Esophagus squamous epithelium (tissue), 5 donors: ENCODE measurements at places on chromosomes 4 and X.

- DNase-seq: no peak
Observed at GRCh38 chrX:43809463-43809862, 72.8 kb downstream of the MAOB start.

DNA sequence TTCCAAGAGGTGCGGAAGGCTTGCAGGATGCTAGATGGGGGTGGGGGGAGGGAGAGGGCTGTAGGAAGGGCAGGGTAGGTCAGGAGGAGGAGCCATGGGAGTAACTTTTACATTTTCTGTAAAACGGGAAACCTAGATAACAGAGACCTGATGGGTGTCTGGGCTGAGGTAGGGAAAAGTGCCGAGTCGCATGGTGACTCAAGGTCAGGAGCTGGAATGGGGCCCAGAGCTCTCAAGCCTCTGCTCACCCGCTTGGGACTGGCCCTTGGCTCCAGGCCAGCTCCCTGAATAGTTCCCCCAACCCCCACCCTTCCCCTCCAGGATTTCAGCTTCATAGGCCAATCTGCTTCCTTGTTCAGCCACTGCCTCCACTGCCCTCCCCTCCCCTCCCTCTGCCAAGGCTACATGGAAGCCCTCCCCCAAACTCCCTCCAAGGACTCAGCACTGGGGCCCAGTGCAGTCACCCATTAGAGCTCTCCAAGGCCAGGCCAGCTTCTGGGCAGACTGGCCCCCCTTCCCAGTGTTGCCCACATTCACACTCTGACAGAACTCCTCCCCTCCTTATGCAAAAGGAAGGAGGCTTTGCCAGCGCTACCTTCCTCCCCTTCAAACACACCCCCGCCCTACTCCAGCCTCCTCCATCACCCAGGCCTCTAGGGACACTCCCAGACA is 43.6 kb downstream of the TSC22D3 start:
- peak; percentile 12 for DNase-seq

- no peak for DNase-seq
Observed at GRCh38 chr4:88457307-88458103, 586 bp downstream of the HERC5 start.

DNA sequence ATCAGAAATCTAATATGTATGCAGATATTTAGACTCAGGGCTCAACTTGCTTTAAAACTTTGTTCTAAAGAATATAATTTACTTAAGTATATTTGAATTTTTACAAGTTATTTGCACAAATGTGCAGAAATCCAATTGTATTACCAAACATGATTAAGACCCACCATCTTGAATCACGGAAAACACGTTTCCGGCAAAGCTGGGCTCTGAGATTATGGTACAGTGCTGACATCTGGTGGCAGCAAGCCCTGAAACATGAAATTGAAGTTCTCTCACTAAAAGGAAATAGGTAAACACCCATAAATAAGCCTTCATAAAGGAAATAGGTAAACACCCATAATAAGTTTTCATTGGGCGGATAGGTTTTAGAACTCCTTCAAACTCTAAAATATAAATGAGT is 98.3 kb upstream of the MAOA start:
- no peak for DNase-seq

- DNase-seq: no peak
Observed at GRCh38 chr4:175418516-175418915, 393.5 kb downstream of the GPM6A start.

DNA sequence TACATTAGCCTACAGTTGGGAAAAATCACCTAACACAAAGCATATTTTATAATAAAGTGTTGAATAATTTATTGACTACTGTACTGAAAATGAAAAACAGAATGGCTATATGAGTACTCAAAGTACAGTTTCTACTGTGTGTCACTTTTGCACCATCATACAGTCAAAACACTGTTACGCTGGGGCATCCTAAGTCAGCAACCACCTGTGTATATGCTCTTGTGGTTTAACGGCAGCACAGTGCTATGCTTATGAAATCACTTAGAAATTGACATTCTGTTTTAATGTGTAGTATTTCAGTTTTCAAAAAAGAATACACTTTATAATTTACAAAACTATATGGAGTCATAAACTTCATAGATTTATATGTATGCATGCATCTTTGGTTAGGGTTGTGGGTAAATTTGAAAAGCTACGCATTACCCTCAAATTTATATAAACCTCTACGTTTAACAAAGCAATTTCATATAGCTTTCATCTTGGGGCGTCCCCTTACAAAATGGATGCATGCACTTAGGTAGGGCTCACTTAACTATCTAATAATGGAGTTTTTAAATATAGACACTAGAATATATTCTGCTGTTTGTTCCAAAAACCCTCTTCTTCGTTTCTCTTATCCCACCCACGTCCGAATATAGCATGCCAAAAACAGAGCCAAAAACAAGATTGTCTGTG is 690 bp upstream of the NEIL3 start:
- no peak for DNase-seq

- DNase-seq: no peak
Observed at GRCh38 chr4:99234331-99235010, 15.4 kb upstream of the ADH6 start.

GRCh38 chrX:9577555-9577954 is 112.7 kb downstream of the TBL1X start:
- no peak for DNase-seq

GRCh38 chrX:50114113-50114512 is 86.7 kb downstream of the AKAP4 start:
- no peak for DNase-seq
